T1000 (cell line): ENCODE measurements at places on chromosomes 12 and 14.

DNA sequence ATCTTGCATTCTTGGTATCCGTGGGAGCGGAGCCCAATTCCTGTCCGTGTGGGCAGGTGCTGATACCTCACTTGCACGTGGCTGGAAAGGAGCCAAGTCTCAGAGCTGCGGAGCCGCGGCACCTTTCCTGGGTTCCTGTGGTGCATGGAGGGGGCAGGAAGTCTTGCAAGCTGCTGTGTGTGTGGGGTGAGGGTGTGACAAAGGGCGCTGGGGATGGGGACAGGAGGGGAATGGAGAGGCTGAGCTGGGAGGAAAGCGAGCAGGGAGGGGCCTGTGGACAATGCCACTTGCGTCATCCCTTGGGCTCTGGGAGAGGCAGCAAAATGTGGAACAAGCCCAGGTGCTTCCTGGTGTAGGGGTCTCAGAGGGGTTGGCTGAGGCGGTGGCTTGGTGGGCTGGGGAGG lies 86.7 kb downstream of the CALM1 start:
- no peak for DNase-seq

- DNase-seq = no peak
Measured at GRCh38 chr12:49875115-49875720, 28.5 kb downstream of the FAIM2 start.

- DNase-seq = no peak
Measured at GRCh38 chr14:66650491-66650911, 142.6 kb downstream of the GPHN start.

DNA sequence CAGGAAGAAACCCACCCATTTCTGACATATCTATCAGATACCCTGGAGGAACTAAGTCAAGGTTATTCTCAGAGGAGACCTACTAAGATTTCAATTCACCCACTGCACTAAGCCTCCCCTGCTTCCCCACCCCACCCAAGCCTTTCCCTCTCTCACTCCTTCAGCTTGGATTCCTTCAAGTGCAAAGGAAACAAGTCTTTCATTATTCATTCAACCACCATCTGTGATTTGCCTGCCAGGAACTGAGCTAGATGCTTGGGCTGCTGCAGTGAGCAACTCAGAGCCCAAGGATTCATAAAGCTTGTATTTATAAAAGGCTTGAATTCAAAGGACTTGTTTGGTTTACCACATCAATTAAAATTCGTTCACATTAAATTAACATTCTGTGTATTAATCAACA lies 161.3 kb downstream of the GXYLT1 start:
- DNase-seq = no peak

DNA sequence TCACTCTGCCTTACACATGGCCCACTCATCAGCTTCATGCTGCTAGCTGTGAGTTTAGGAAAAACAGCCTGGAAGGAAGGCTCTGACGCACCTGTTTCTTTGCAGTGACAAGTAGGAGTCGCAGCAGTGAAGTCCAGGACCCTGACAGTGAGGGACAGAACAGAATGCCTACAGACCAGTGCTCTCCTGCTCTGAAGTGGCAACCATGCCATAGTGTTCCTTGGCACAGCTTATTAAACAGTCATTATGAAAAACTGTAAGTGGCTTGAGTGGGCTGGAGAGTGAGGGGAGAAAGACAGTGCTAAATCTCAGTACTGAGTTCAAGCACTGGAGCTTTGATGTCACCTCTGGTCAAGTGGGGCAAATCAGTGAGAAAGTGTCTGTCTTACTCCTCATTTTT lies 61.7 kb downstream of the MYRFL start:
- DNase-seq = no peak

GRCh38 chr14:104110491-104111209 lies 25.1 kb downstream of the ASPG start:
- DNase-seq = no peak

DNA sequence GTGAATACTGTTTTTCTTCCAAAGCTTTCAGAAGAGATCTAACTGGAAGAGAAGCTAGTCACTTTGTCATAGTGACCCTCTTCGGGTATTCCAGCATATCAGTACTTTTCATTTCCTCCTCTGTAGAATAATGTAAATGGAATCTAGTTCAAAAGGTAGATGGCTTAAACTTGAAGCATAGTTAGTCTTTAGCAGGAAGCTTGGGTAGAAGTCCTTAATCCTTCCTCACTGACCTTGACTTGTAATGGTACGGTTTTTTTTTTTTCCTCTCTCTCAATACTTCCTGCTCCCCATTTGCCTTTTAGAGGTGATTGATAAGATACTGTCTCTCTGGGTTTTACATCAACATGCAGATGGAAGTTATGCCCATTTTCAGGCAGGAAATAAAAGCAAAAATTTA lies 1.7 kb downstream of the FBXO34 start:
- no peak for DNase-seq

DNA sequence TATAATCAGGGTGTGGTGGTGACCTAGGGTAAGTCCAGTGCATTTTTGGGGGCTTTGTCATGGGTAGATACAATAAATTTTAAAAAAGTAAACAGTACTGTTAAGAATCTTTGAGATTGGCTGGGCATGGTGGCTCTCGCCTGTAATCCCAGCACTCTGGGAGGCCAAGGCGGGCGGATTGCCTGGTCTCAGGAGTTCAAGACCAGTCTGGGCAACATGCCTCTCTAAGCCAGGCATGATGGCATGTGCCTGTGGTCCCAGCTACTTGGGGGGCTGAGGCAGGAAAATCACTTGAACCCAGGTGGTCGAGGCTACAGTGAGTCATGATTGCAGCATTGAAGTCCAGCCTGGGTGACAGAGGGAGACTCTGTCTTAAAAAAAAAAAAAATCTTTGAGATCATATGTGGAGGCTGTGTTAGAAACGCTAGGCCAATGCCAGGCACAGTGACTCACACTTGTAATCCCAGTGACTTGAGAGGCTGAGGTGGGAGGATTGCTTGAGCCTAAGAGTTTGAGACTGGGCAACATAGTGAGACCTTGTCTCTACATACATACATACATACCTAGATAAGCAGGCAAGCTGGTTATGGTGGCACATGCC lies 67.7 kb downstream of the PRKCH start:
- peak; percentile 64 for DNase-seq

DNA sequence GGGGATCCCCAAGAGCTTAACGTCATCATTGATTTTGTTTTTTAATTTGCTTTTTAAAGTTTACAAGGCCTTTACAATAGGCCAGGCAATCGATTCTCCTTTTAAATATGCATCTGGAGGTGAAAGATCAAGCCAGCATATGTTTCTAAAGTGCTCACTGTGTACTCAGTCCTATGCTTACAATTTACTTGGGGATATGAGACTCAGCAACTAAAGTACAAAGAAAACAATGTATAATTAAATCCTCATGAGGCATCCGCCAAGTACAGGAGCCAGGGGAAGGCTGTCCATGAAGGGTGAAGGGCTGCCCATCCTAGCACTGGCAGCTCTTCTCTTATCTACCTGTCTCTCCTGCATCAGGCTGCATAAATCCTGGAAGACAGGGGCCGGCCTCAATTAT lies 11.8 kb downstream of the CCDC92 start:
- DNase-seq = no peak

DNA sequence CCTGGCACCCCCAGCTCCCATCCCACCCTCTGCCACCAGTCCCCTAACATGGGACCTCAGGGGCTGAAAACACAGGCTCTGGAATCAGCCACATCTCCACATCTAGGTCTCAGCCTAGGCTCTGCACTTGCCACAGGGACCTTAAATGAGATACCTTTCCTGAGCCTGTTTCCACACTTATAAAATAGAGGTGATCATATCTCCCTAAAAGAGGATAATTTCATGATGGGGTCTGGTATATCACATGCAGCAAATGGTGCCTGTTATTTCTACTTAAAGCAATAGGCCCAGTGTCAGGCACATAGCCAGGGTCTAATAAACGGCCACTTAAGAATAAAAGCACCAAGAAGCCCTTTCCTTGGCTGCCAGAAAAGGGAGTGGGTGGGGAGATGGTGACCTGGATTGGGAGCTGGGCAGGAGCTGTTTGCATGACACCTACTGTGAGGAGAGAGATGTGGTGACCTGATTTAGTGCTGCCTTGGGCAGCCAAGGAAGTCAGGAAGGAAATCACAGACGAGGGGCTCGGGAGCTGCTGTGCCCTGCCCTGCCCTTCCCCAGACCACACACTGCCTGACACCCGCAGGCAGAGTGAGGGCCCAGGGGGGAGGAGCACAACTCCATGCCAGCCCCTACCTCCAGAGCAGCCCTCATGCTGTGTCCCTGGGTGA lies 71.2 kb downstream of the IRF2BPL start:
- no peak for DNase-seq
